ENCODE measurements at places on chromosomes 16 and 17.

- no peak for DNase-seq
These were observed 13.7 kb upstream of the NLRC3 start for GRCh38 chr16:3590736-3591435.

GRCh38 chr16:68229431-68230175 is 6.3 kb downstream of the ESRP2 start:
- no peak for DNase-seq

- DNase-seq: no peak
These were observed 50.0 kb downstream of the RMI2 start for GRCh38 chr16:11395008-11395948.

- DNase-seq: no peak
These were observed 2.6 kb downstream of the DPEP2 start for GRCh38 chr16:67996666-67997065.

DNA sequence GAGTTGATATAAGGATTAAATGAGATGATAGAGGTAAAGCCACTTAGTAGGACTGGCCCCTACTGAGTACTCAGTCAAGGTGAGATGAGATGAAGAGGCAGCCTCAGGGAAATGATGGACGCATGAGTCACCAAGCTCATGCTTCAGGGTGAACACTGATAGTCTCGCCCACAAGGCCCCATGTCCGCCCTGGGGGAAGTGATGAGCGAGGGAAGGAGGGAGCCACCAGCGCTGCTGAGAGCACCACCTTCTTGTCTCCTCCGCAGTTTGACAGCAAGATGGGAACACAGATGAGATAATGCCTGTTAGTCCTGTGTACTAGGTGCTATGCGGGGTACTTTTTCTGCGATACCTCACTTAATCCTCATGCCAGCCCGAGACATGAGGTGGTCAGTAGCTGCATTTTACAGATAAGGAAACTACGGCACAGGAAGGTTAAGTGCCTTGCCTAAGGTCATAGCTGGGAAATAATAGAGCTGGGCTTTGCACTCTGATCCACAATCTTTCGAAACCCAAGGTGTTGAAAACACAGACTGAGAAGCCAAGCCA is 383.0 kb downstream of the CPPED1 start:
- no peak for DNase-seq

GRCh38 chr17:2749784-2750181 is 331 bp upstream of the CCDC92B start:
- DNase-seq: peak; percentile 53
